SJSA1 (cell line): ENCODE measurements at places on chromosomes 3 and 15. TPM values are rescaled to one million over a fixed set of nuclear protein-coding genes. Genes with fewer than 3 reads are reported as not detected.

GRCh38 chr3:129245141-129245540, 4.3 kb upstream of the COPG1 start:
- H3K4me3 ChIP-seq: no peak overlapping the region
- H3K27me3 ChIP-seq: no peaks in the 10 kb centered on the region
- H3K27ac ChIP-seq: no peak overlapping the region
- DNase-seq: no peak
- peaks cover 11% of the 10 kb centered on the region for H3K4me1 ChIP-seq

GRCh38 chr3:94176988-94177745, 114.3 kb downstream of the NSUN3 start:
- no peak for DNase-seq
- H3K4me3 ChIP-seq: no peak overlapping the region
- H3K27ac ChIP-seq: no peak overlapping the region
- H3K27me3 ChIP-seq: no peaks in the 10 kb centered on the region
- H3K4me1 ChIP-seq: peaks cover 21% of the 10 kb centered on the region

DNA sequence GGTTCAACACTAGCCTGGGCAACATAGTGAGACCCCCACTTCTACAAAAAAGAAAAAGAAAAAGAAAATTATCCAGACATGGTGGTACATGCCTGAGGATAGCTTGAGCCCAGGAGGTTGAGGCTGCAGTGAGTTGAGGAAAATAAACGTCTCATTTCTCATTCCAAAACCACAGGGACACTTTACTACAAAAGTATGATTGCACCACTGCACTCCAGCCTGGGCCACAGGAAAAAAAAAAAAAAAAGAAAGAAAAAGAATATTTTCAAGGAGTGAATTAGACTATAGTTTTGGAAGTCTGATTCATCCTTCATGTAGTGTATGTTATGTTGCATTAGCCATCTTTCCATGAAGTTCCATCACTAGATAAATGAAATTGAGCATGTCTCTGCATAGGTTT, 149.5 kb upstream of the THBS1 start:
- no peak overlapping the region for H3K27ac ChIP-seq
- no peak for DNase-seq
- no peaks in the 10 kb centered on the region for H3K27me3 ChIP-seq

DNA sequence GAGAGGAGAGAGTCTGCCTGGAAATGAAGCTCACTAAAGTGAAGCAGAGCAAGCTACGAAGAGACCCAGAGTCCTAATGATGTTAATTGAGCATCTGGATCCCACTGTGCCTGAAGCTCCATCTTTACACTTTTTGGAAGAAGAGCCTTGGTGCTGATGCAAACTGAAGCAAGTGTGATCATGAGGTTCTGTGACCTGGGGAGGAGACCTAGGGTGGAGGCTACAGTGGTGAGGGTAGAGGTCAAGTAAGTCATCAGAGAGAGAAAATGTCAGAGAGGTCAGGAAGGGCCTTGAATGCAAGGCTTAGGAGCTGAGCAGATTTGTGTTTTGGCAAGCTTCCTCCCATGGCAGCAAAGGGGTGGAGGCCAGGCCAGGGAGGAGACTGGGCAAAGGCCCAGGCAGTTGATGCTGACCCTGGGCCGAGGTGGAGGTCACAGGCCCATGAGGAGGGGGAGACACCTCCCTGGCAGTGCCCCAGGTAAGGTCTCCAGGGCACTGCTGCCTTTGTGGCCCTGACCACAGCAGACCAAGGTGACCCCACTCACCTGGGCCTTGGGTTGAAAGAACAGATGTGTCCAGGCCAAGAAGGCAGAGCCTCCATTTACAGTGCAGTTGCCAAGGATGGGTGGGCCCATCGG, 1.6 kb downstream of the GRIP2 start:
- H3K4me3 ChIP-seq: no peak overlapping the region
- no peaks in the 10 kb centered on the region for H3K36me3 ChIP-seq
- H3K27me3 ChIP-seq: no peaks in the 10 kb centered on the region
- no peak for DNase-seq
- no peak overlapping the region for H3K27ac ChIP-seq

DNA sequence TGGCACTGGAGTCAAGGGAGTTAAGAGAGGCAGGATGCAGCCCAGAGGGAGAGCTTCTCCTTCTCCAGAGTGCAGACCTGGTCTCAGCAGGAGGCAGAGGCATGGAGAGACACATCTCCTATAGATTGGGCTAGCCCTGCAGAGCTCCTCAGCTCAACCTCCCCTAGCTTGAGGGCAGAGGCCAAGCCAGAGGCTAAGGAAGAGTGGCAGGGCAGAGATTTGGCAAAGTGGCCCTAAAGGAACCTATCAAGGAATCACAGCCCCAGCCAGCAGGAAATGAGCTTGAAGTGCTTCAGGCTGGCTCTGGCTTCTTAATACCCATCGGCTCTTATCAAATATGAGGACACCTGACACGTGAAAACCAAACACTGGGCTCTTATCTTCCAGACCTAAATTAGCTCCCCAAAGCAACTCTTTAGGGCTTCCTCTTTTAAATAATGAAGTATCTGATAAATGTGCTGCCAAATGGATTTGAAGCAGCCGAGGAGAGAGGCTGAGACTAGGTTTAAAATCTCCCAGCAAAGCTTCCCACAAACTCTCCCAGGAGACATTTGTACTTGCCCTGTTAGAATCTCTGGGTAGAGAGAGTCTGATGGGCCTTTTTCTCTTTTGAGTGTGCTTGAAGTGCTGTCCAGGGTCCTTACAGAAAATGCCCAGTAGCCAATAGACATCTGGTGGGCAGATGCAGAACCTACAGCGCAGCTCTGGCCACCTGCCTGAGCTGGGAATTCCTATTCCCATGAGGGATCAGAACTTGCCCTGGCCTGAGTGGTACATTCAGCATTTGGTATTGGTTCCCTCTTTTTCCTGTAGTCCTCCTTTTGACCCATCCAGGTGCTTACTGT, 271.4 kb downstream of the CLSTN2 start:
- no peaks in the 10 kb centered on the region for H3K27me3 ChIP-seq
- no peak overlapping the region for H3K4me3 ChIP-seq

Gene GCHFR
- total RNA-seq: 0.22 and 1.4 TPM in 2 replicates

Gene REC114
- not detected in 2 replicates for total RNA-seq

Gene HES1
- total RNA-seq: 39.2 and 44.1 TPM in 2 replicates
